T-cell (primary cell): ENCODE measurements at places on chromosomes 7 and 10.
A peak's percentile ranks its signal among the peaks of the same experiment; 100 is the strongest.

DNA sequence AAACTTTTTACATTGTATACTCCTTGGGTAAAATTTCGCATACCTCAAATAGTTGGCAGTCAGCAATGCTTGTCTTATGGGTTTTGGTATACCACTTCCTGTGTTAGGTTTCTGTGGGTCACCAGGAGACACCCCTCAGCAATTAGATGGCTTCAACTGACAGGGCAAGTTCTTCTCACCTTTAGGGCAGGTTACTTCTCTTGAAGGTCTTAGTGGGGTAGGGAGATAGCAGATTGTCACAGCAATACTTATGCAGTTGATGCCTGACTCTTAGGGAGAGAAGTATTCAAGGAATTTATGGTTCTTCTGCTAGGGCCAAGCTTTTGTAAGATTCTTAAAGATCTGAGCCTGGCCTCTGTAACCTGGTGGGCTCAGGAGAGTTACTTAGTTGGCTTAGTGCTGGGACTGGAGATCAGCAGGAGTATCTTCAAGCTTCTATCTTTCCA is 42.9 kb downstream of the MKLN1 start:
- peak; percentile 13 for DNase-seq

GRCh38 chr7:21771906-21772610 is 173.6 kb downstream of the CDCA7L start:
- no peak for DNase-seq

- no peak for DNase-seq
Measured at GRCh38 chr10:57897611-57898010, 370.1 kb downstream of the IPMK start.

DNA sequence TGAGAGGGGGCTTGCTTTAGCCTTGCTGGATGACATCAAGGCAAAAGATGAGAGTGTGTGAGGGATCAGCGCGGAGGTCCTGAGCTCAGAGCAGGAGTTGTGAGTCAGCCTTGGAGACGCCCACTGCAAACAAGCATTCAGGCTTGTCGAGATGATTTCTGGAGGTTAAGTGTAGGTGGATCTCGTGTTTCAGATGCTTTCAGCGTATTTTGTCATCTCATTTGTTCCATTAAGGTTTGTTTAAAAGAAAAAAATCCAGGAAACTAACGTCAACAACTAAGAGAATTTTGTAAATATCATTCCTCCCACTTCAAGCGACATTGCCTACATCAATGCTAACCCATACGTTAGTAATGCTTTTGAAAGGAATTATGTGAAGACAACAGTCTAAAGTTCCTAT is 715.4 kb upstream of the NRP1 start:
- DNase-seq = no peak

GRCh38 chr10:48514255-48514654 is 90.6 kb downstream of the ARHGAP22 start:
- no peak for DNase-seq

- no peak for DNase-seq
Measured at GRCh38 chr7:96596120-96596826, 113.4 kb downstream of the SEM1 start.

DNA sequence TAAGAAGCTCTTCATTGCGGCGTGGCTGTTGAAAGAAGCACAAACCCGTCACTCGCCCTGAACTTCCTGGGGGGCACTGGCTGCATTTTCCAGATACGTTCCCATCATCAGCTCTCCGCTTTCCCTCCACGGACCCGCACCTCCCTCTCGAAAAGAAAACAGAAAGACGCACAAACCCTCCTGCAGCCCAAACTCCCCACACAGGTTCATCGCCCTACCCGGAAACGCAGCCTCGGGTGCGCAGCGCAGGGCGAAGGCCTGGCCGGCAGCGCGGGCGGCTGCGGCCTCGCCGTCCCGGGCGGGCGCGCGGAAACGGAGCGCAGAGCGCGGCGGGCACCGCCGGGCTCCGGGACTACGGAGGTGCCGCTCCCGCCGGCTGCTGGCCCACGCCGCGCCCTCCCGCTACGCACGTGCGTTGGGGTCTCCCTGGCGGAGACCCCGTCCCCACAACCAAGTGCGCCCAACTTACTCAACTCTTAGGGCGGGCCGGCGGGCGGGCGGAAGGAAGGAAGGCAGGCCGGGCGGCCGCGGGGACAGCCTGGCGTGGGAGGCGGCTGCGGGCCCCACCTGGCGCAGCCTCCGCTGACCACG is 822 bp downstream of the ZNF800 start:
- DNase-seq = peak; percentile 38

GRCh38 chr10:7194571-7194970 is 216.3 kb downstream of the SFMBT2 start:
- no peak for DNase-seq

DNA sequence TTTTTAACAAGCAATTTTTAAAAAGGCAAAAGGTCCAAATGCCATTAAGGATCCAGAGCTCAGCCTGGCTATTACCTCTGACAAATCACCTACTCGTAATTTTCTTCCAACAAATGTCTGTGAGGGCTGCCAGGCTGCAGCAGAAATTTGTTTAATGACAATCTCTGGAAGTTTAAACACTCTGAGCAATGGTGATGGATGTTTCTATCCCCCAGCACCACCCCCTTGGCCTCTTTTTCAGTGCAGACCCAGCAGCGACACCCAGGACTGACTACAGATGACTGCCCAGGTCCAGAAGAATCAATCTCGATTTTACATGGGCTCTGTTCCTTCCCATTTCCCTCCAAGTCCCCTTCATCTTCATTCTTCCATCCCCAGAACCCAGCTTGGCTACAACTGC is 201.4 kb upstream of the AOAH start:
- no peak for DNase-seq

DNA sequence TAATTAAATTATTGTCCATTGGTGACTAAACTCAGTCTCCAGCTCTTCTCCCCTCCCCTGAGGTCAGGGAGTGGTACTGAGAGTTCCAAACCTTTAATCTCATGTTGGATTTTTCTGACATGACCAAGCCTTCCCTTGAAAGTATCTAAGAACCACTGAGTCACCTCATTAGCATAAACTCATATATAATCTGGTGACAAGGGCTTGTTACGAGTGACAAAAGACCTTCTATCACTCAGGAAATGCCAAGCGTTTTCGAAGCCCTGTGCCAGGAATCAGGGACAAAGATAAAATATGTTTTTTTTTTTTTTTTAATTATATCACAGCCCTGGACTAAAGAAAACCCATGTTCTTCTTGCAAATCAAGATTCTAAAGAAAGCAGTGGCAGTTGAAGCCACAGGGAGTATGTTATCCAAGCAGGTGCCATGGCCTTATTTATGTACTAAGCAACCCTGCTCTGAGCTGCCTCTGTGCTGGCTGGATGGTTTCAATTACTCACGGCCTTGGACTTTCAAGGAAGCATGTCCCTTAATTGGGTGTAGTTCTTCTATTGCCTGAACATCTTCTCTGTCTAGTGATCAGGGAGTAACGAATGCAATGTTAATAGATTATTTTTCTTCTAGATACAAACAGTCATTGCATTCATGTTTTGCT is 169.0 kb upstream of the PRKCQ start:
- no peak for DNase-seq

DNA sequence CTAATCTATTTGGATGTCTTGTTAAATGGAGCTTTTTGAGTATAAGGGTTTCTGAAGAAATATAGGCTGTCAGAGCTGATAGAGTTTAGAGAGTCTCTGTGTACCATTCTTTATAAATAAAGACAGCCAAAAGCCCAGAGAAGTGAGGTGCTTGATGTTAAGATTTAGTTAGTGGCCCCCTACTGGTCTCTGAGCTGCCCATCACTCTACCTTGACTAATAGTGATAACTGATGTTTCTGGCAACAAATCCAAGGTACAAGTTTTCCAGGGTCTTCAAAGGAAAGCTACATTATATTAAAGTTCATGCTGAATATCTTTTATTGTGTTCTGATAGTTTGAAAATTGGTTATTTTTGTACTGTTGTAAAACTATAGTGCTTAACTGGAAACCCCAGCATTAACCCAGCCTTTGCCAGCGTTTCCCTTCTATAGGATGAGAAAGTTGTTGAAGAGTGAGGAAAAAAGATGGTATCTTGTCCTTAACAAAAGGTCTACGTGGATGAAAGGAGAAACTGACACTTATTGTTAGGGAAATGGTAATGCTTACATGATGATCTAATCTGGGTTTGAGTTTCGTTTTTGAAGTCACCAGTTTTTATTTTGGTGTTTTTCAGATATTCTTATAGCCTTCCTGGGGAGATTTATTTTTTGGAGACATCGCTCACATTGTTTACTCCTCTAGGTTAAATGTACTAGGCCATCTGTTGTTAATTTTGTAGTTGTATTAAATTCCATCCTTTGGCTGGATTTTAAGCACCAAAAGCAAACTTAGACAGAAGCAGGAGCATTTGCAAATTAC is 79.0 kb downstream of the AUTS2 start:
- no peak for DNase-seq

DNA sequence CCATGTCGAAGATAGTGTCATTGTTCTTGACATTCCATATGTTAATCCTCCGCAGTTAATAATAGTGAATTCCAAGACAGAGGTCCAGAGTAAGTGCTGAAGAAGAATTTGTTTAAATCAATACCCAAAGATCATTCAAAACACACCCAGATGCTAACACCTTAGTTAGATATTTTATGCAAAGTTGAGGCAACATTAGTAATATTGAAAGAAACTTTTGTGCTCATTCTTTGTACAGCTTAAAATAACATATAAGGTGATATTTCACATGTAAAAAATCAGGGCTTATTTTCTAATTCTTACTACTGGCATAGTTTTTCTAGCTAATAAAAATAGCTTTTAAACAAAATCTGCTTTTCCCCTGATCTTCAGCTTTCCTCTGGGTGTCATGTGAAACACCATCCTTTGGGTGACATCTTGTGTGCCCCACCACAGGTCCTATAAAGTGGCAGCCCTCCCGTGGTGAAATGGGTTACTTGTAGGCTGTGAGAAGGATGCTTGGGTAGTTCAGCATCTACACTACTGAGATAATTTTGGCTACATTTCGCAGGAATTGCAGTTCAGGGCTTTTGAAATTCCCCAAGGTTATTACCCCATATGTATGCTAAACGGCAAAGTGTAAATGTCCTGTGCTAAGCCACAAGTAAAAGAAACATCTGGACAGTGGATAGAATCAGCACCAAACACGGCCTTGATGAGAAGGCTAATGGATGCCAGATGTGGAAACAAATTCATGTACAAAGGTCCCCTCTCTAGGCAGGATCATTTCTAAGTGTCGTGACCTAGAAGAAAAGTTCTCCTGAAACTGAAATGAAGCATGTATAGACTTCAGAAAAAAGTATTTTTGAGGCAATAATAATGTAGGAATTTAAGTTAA is 105.4 kb downstream of the GRM3 start:
- DNase-seq = no peak

GRCh38 chr7:25802473-25802872 is 349.5 kb upstream of the NFE2L3 start:
- no peak for DNase-seq

DNA sequence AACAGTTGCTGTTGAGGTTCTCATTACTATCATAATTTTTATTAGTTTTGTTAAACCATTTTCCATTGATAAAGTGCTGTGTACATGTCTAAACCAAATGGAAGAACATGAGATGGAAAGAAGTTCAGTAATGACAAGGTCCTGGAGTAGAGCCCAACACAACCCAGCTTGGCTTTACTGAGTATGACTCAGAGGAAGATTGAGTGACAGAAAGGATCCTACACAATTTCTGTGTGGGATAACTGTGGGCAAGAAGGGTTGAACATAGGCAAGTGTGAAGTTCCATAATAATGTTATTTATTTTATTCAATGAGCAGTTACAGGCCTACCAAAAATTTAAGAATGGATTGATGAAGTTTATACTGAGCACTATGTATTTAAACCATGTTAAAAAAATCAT is 15.9 kb downstream of the PRKG1 start:
- no peak for DNase-seq

DNA sequence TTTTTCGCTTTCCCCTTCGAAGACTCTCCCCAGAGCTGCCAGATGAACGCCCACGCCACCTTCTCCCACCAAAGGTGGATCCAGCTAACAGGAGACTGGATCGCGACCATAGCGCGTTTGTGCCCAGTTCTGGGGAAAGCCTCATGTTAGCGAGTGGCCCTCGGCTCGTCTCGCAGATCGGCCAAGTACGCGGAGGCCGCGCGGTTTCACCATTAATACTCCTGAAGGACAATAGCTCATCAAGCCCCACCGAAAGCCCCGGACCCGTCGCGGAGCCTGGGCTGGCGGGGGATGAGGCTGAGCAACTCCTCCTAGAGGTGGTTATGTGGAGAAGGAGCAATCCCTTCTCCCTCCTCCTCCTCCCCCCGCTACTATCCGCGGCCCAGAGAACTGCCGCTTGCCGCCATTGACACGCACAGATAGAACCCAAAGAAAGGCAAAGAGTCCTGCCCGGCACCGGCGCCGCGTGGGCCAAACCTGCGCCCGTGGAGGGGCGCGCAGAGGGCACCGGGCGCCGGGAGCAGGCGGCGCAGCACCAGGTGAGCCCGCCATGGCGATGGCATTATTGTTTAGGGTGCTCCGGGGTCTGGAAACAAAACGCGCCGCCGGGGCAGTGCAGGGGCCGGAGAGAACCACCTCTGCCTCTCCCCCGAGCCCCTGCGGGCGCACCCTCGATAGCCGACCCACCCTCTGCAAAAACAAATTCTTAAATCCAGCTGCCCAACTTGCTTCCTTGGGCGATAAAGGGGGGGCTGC is at the start of gene MACROH2A2:
TSS of gene MACROH2A2 (plus strand) at position 385 of the 756 bp plus-strand sequence. CDS start 22,813 bp downstream, outside the sequence.
- no peak for DNase-seq

- DNase-seq = no peak
Measured at GRCh38 chr7:27992097-27992496, 188.5 kb downstream of the JAZF1 start.

DNA sequence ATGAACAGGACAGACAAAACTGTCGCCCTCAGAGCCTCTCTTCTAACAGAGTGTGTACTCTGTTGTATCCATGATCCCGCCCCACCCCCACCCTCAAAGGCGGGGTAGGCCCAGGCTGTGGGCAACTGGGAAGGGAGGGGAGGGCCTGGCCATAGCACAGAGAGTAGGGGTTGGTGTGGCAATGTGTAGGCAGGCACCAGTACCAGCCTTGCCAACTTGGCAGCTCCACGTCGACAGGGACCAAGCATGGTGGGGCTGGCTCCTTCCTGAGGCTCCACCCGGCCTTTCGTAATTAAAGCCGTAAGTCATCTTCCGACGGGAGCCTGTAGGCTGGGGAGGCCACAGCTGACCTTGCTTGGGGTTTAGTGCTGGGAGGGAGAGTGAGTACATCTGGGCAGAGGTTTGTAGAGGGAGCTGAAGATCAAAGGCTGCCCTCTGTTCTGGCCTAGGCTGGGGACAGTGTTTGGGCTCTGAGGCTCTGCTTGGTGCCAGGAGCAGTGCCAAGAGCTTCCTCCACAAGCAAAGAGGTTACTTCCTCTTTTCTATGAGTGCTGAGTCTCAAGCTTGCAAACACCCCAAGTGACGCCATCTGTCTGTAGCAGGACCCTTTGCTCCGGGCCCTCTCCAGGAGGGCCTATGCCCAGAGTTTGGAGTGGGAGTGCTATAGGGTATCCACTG is 121.6 kb downstream of the C10orf105 start:
- DNase-seq = no peak

GRCh38 chr7:22430457-22430856 is 69.5 kb downstream of the STEAP1B start:
- DNase-seq = no peak

DNA sequence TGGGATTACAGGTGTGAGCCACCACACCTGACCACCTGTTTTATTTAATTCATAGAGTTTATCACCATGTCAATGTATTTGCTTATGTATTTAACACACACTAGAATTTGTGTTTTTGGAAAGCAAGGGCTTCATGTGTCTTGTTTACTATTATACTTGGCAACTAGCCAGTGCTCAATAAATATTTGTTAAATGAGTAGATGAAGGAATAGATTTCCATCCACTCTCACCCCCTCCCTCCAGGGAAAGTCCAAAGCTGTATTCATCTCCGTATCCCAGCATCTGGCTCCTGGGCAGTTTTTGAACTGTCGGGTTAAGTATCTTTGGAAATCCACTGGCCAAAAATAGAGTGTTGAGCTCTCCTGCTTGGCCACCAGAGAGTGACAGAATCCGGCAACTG is 4.6 kb upstream of the RADIL start:
- no peak for DNase-seq
